ENCODE measurements at places on chromosomes 3 and 15.

GRCh38 chr3:54983266-54984099 is 55.6 kb upstream of the LRTM1 start:
- DNase-seq: no peak

- no peak for DNase-seq
Observed at GRCh38 chr3:70840106-70840870, 527.9 kb upstream of the MDFIC2 start.

DNA sequence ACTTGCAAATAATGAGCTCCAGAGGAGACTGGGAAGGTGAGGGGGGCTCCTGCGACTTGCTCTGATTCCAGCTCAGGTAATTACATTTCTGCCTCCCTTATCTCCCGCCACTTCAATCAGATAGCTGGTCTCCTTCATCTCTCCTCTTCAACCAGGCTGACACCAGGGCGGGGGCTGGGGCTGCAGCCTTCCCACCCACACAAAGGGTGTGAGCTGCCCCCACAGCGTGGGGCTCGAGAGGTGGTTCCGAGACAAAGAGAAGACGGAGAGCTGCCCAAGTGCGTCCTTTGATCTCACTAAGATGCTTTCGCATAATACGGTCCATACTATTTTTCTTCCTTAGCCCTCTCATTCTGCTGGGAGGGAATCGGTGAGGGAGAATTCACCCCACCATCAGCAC is 139.7 kb downstream of the NSMCE3 start:
- no peak for DNase-seq

GRCh38 chr15:25796395-25796794 is 66.7 kb downstream of the ATP10A start:
- no peak for DNase-seq

DNA sequence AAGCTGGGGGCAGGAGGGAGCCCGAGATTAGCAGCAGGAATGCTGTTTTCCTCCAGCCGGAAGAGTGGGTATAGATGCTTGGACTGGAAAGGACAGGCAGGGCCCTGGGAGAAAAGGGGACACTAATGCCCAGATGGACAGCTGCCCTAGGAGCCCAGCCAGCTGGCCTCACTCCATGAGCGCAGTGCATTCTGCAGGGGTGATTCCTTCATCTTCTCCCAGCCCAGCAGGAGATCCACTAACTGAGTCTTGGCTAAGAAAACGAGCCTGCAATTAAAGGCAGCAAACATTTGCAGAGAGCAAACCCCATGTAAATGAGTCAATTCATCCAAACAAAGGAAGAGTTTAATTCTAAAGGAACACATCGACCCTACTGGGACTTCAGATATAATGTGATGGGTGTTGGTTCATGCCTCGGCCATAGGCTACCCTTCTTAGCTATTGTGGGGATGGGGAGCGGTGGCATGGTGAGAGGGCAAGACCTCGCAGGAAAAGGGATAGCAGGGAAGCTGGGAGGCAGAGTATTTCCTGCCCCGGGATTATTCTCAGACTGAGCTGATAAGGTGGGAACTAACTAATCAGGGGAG is 13.3 kb upstream of the MINAR1 start:
- no peak for DNase-seq

DNA sequence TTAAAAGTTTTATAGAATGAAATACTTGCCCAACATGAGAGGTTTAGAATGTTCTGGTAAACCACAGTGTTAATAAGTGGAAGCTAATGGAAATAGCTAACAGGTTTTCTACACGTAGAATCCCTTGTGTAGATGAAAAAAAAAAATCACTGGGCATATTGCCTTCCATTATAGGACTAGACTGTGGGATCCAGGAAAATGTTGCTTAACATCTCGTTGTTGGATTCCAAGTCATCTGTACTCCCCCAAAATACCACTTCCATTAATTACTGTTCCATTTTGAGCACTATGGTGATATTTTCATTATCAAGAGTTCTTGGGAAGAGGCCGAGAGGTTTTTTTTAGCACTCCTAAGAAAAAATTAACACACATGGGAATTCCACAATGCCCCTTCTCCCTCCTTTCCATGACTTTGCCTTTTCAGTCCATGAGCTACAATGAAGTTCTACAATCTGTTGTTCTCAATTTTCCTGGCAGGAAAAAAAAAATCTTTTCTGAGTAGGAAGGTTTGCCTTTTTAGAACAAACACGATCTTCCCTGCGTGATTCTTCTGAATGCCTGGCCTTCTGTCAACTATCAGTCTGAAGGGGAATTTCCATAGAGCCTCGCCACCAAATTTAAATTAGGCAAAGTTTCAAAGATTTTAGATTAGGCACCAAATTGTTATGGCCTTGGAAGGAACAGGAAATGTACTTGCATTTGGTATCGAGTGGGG is 74.4 kb upstream of the CTDSPL start:
- no peak for DNase-seq

GRCh38 chr15:77209221-77209620 is 138.3 kb upstream of the TSPAN3 start:
- DNase-seq: no peak

DNA sequence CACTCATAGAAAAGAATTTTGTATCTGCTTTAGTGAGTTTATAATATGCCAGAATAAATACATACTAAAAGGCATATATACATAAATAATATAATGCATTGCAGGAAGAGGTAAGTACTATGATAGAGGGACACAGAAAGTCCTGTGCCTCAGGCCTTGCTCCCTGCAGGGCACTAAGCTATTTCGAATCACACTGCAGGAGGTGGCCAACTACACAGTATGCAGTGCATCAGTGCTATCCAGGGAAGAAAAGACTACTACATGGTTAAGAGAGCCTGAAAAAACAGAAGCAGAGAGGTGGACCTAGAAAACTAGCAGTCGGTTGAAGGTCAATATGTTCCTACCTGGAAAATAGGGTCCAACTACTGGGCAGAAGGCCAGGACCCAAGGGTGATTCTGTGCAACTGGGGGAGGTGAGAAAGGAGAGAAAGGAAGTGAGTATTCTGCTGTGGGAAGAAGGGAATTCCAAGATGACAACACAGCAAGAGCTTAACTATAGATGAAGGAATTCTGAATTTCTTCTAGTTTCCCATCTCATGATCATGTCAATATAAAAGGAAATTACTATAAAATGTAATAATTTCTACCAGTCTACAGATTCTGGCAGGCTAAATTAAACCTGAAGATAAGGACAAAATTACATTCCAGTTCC is 218.0 kb downstream of the ZBTB20 start:
- DNase-seq: no peak

DNA sequence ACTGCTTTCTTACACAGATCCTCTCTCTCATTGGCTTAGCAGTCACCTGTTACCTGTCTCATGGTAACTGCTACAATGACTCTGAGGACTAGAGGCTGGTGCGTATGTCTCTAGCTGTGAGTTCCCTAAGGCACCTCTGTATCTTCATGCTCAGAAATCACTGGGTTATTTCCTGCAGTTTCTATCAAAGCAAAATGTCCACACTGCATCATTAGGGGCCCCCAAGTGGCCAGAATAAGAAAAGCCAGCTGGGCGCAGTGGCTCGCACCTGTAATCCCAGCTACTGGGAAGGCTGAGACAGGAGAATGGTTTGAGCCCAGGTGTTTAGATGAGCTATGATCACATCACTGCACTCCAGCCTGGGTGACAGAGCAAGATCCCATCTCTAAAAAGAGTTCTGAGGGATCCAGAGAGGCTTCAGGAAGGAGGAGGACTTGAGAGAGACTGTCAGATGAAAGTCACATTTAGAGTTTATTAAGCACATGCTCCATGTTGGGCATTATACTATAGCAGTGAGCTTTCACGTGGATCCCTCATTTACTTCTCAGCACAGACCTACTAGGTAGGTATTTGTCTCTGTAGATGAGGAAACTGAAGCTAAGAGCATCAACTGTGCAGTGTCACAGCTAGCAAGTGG is 2.3 kb upstream of the VPS18 start:
- no peak for DNase-seq

DNA sequence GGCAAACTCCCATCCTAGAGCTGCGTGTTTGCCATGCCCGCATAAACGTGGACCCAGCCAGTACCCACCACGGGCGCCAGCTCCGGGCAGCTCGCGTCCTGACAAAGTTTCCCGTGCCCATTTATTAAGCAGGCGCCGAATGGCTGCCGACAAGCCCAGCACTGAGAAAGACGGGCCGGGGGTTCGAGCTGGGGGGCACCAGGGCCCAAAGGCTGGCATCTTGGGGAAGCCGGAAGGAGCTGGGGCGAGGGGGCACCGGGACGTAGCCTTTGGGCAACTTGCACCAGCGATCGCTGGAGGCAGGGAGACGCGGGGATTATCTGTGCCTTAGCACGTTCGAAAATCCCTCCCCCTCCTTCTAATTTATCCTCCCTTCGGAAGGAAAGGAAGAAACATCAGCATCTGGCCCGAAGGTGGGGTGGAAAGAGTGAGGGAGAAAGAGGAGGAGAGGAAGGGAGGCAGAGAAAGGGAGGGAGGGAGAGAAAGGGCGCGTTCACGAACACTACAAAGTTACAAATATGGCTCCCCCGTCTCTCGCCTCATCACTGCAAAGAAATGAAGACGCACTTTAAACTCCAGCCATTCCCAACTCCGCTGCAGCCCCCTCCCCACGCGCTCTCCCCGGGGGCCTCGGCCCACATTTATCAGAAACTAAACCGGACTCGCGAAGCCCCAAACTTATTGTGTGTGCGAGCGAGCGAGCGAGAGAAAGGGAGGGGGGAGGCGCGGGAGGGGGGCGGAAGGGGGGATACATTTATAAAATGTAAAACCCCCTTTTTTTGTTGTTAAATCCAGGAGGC is 1.0 kb downstream of the ANP32A start:
- DNase-seq: no peak

DNA sequence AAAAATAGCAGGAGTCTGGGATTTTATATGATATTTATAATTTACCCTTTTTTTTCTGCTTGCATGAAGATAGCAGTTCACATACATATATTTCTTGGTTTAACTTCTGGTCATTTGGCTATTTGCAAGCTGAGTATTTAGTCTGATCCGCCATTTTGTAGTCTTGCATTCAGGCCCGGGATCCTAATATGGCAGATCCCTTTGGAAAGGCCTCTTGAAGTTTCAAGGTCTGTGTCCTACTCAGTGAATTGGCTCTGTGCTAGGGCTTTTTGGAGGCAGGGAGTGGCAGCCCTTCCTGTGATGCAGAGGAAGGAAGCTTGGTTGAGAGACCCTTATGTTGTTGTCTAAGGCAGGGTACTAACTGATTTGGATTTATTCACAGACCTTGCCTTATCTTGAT is 2.9 kb downstream of the SNRPN start:
- DNase-seq: no peak

- no peak for DNase-seq
Observed at GRCh38 chr15:50137893-50138292, 18.9 kb upstream of the ATP8B4 start.

- no peak for DNase-seq
Observed at GRCh38 chr3:101252945-101253344, 67.4 kb downstream of the IMPG2 start.

DNA sequence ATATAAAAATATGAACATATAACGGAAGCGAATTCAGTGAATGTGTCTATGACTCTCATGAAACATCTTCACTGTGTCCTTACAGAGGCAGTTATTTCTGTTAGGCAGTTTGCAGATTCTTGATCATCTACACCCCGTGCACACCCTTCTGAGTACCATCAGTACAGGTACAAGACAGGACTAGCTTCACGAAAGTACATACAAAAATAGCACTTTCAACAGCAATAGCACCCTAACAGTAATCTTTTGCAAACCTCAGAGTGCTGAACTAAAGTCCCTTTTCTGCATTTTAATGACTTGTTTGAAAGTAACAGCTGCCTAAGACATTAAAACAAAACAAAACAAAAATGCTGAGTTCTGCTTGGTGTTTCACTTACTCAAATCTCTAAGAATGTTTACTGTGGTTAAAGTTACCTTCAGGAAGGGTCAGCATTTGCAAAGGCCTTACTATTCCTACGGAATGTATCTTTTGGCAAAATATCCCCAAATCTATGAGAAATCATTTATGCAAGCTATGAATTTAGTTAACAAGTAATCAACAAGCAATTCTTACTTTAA is 104.1 kb downstream of the CNTN3 start:
- DNase-seq: no peak

DNA sequence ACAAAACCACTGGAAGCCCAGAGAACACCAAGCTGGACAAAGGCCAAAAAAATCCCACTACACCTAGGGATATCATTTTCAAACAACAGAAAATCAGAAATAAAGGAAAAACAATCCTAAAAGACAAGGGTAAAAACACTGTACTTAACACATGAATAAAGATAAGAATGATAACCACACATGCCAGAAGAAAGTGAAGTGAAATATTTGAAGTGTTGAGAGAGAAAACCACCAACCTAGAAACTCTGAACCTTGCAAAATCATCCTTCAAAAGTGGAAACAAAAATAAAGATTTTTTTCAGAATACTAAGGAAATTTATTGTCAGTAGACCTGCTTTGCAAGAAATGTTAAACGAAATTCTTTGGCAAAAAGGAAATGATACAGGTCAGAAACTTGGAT is 45.1 kb downstream of the KPNA1 start:
- DNase-seq: no peak

DNA sequence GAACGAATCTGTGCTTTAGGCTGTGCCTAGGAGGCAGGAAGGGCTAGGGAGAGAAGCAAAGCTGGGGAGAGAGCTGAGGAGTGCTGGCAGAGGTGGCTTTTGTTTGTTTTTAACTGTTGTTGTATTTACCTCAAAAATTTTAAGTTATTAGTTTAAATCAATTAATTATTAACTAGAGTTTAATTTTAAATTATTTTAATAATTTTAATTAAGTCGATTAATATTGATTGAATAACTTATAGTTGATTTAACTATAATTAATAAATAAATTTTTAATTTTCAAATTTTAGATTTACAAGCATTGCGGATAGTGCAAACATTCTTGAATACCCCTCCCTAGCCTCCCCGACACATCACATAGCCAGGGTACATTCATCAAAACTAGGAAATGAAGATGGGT is 30.6 kb downstream of the KLF15 start:
- DNase-seq: no peak

GRCh38 chr3:129448186-129448895 is 8.3 kb downstream of the IFT122 start:
- DNase-seq: no peak

GRCh38 chr3:149011676-149012075 is 20.3 kb downstream of the GYG1 start:
- no peak for DNase-seq

GRCh38 chr3:66816090-66816761 is 181.9 kb upstream of the KBTBD8 start:
- DNase-seq: no peak

- DNase-seq: no peak
Observed at GRCh38 chr3:190863119-190863465, 598 bp upstream of the GMNC start.

GRCh38 chr3:132879656-132880055 is 157.4 kb upstream of the NPHP3 start:
- no peak for DNase-seq

GRCh38 chr3:8303466-8303865 is 198.2 kb upstream of the LMCD1 start:
- DNase-seq: no peak

DNA sequence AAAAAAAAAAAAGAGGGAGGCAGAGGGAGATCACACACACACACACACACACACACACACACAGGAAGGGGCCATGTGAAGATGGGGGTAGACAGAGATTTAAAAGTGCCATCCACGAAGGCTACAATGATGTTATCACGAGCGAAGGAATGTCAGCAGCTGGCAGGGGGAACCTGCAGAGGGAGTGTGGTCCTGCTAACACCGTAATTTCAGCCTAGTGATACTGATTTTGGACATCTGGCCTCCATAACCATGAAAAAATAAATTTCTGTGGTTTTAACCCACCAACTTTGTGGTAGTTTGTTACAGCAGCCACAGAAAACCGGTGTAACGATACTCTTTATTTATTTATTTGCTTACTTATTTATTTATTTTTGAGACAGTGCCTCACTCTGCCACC is 76.0 kb downstream of the TMCO5A start:
- DNase-seq: no peak
